SK-N-SH treated with all-trans-retinoic acid at 6 μM for 48 hours (cell line): ENCODE measurements at places on chromosomes 1 and 21.

DNA sequence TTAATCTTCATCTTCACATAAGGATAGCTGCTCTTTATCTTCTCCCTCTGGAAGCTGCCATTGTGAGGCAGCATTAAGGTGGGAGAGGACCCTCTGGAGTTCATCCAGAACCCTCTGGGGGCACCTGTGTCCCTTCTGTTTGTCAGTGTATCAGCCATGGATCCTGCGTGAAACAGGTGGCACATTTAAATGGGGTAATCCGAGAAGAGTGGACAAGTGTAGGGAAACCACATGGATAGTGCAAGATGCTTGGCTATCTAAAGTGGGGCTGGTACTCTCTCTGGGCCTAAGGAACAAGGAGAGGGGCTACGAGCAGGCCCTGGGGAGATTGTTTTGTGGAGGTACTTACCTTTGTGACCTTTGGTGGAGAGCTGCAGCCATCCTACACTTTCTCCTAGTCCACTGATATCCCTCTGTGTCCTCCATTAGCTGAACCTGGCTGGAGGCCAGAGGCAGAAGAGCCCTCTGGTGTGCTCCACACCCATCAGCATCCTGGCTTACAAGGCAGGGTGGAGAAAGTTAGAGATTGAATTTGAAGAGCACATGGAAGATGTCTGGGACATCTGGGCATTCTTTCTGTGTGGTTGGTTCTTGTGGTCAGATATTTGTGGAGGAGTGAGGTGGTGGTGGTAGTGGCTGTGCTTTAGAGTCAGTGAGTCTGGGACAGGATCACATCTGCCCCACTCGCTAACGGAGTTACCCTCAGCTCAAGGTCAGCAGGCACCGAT, 117.7 kb downstream of the FGGY start:
- ATAC-seq = no peak; the same call in 2 of the 3 replicates

DNA sequence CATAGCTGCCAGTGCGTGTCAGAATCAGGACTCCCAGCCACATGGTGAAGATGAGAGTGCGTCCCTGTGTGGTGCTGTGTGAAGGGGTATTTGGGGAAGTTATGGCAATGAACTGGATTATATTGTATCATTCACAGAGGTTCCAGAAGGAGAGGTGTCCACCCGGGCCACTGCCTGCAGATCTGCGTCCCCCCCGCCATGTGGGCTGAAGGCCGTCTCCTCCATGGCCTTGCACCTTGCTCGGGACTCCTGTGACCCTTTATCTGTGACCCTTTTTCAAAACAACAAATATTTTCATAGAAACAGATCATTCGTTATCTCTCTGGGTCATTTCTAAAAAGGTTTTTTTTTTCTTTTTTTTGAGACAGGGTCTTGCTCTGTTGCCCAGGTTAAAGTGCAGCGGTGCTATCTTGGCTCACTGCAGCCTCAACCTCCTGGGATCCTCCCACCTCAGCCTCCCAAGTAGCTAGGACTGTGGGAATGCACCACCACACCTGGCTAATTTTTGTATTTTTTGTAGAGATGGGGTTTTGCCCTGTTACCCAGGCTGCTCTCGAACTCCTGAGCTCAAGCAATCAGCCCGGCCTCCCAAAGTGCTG, 120.2 kb upstream of the ERRFI1 start:
- ATAC-seq = no peak

- peak; percentile 62; the same call in 2 of the 3 replicates for ATAC-seq
Observed at GRCh38 chr1:59332983-59333382, 36.1 kb downstream of the FGGY start.

DNA sequence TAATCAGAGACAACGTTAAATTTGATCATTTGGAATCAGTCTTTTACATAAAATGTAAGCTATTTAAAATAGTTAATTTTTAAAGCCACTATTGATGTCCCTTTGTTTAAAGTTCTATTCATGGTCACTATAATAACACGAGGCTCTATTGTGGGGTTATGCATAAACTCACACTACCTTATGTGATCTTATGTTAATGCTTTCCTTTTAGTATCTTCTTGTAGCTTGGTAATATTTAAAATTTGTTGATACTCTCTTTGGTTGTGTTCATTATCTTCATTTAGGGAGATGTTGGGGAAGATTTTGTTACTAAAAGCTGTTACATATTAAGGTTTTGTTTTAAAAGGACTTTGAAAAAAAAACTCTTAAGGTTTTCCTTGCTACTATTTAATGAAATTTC, 1.2 kb downstream of the B3GALT2 start:
- no peak for ATAC-seq

- no peak for ATAC-seq
Observed at GRCh38 chr1:29344336-29344735, 108.0 kb downstream of the PTPRU start.

GRCh38 chr1:33234131-33234530, 22.2 kb upstream of the ZNF362 start:
- ATAC-seq = no peak

DNA sequence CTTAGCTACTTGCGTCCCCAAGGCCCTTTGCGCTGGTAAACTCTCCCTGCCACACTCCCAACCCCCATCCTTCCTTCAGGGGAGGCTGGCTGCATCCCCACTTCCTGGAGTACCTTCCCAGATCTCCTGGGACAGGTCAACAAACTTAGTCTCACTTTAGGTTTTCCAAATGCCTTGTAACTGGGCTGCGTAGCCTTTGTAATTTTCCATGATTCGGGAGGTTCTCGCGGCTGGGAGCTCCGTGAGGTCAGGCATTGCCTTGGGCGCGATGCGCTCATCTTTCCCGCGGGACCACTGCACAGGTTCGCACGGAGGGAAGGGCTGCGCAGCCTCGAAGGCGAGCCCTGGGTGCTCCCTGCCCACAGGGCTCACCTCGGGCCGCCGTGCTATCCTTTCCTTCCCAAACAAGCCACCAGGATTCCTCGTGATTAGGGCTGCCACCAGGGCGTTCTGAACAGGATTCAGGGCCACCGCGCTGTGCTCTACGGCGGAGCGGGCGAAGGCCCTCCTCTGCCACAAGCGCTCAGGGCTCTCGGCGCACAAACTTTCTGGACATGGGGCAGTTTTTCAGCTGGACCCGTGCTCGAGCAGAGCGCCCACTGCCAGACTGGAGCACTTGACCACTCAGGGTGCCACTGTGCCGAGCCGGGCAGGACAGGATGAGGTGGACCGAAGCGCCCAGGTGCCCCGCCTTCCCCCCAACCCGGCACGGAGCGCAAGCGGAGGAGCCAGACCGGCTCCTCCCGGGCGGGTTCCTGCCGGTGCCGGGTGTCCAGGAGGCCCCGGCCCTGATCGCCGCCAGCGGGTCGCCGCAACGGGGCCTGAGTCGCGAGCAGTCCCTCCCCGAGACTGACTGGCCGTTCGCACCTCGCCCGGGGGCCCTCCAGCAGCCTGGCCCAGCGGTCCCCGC, 1.1 kb downstream of the TMPRSS2 start:
- no peak for ATAC-seq

DNA sequence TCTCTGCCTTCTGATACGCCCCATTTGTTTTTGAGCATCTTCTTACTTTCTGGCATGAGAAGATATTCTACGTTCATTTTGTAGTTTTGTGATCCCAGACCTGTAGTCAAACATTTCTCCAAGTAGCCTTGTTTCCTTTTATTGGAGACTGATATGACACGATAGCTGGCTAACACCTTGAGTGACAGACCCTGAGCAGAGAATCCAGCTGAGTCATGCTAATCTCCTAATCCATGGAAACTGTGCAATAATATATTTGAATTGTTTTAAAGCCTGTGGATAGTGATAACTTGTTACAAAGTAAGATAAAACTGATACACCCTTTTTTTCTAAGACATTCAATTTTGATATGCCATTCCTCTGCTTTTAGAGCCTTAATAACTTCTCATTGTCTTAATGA, 1.2 kb upstream of the IFI44L start:
- no peak for ATAC-seq

DNA sequence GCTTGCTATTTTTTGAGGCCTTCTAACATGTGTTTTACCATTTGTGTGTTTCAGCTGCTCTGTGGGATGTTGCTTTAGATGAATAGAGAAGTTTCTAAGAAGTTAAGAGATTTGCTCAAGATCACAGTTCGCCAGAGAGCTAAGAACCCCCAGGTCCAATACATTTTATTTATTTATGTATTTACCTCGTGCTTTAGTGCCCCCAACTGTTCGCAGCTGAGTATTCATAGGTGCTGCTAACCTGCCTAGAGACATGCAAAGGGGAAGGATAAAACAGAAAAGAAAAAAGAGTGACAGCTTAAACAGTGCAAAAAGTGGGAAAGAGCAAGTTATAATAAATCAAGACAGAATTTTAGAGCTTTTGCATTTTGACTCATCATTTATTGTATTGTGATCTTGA, 31.1 kb downstream of the NFYC start:
- ATAC-seq = no peak
